ENCODE measurements at places on chromosomes 4 and X.

DNA sequence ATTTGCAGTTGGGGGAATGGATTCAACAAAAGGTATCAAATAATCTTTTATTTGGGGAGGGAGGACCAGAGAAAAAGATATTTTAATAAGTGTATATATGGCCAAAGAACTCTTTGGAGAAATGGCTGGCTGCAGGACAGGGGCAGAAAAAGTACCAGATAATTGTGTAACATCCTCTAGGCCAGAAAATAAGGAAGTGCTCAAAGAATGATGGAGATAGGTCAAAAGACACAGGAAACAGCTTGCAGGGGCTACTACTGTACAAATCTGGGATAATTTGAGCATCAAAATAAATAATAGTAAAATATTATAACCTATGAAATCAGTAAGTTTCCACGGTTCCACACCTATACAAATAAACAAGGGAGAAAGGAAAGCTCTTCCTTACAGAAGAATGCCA is 34.8 kb downstream of the KLHL5 start:
- no peak for DNase-seq

DNA sequence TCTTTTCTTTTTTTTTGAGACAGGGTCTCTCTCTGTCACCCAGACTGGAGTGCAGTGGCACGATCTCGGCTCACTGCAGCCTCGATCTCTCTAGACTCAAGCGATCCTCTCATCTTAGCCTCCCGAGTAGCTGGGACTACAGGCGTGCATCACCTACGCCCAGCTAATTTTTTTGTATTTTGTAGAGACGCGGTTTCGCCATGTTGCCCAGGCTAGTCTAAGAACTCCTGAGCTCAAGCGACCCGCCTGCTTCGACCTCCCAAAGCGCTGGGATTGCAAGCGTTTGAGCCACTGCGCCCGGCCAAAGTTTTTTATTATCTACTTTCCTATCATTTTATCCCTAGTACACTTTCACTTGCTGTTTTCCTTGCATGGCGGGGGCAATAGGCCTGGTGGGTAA is 1.4 kb downstream of the UBA6 start:
- DNase-seq, result no peak

GRCh38 chr4:84503495-84504437 is 4.7 kb upstream of the NKX6-1 start:
- DNase-seq, result peak; percentile 33

GRCh38 chr4:794900-795725 is 30.8 kb downstream of the CPLX1 start:
- peak; percentile 47 for DNase-seq
